ENCODE measurements at places on chromosomes 5 and 9.

DNA sequence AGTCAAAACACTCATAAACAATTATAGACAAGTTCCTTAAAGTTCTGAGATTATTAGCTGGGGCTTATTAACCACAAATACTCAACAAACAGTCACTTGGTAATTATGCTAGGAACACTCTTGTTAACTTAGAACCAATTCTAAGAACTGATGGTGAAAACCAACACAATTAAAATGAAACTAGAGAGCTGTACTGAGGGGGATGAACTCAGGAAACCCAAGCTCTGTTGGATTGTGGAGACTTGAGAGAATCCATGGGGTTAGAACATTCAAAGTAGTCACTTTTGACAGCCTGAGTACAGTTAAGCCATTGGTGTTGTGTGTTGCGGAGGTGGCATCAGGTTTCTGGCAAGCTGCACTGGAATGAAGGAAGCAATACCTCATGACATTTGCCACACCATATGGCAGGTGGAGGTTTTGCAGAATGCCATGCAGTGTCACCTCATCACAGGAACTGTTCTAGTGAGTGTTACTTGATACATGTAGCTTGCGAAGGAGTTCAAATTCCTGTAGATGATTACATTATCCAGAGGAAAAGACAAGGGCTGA is 480.9 kb upstream of the CD180 start:
- no peak for DNase-seq

GRCh38 chr9:106286249-106286648 is 576.7 kb upstream of the ZNF462 start:
- DNase-seq: peak; percentile 58

GRCh38 chr5:163790497-163790896 is 285.1 kb downstream of the MAT2B start:
- DNase-seq: no peak

GRCh38 chr9:99486684-99487083 is 264.6 kb downstream of the SEC61B start:
- no peak for DNase-seq

GRCh38 chr9:132632413-132633129 is 37.2 kb downstream of the DDX31 start:
- no peak for DNase-seq

GRCh38 chr9:97564291-97565175 is 63.1 kb downstream of the TMOD1 start:
- DNase-seq: no peak

GRCh38 chr5:17005107-17005828 is 69.2 kb upstream of the MYO10 start:
- DNase-seq: no peak

DNA sequence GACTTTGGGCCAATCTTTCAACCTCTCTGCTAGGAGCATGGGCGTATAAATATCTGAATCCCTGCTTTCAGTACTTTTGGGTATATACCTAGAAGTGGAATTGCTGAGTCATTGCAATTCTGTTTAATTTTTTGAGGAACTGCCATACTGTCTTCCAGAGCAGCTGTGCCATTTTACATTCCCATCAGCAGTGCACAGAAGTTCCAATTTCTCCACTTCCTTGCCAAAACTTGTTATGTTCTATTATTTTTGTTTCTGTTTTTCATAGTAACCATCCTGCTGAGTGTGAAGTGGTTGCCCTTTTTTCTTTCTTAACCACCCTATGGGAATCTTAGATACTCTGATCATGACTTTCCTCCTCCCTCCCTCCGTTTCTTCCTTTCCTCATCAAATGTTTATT is 11.1 kb upstream of the CCIN start:
- no peak for DNase-seq

DNA sequence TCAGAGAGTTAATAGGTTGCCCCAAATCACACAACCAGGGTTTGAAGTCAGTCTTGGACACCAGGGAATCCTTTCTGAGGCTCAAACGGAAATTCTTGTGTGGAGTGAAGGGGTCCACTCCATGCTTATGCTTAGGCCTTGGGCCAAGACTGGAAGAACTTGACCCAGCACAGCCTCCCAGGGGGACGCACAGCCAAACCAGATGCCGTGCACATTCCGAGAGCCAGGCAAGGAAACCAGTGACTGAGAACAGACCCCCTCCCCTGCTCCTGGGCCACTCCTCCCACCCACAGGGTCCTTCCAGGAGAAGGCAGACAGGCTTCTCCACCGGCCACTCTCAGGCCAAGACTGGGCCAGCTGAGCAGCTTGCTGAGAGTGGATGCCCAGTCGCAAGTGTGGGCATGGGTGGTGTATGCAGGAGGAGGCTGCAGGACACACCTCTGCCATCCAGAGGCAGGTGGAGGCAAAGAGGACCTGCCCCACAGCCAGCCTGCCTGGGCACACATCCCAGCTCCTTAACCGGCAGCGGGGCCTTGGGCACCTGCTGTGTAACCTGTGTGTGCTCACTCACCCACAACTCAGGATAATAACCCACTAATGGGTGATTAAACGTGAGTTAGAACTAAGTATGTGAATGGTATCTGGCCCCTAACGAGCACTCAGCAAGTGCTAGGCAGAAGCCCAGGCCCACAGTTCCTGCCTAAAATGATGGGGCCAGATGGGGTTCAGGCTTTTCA is 38.0 kb downstream of the NIPAL4 start:
- no peak for DNase-seq

DNA sequence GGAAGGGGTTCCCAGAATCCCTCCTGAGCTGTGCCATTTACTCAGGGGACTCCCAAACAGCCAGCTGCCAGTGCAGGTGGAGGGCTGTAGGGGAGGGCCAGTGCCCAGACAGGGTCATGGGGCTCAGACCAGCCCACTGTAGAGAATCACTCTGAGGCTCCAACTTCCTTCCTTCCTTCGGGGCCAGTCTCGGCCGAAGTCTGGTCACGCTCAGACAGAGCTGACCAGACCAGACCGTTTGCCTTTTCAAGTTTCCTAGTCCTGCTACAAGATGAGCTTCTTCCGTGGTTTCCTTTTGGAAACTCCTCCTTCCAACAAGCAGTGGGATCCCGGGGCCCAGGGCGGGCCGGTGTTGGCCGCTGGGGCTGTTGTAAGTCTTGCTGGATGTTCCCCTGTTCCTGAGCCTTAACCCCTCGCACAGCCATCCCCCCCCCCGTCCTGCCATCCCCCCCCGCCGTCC is 52.6 kb downstream of the SAR1B start:
- no peak for DNase-seq

DNA sequence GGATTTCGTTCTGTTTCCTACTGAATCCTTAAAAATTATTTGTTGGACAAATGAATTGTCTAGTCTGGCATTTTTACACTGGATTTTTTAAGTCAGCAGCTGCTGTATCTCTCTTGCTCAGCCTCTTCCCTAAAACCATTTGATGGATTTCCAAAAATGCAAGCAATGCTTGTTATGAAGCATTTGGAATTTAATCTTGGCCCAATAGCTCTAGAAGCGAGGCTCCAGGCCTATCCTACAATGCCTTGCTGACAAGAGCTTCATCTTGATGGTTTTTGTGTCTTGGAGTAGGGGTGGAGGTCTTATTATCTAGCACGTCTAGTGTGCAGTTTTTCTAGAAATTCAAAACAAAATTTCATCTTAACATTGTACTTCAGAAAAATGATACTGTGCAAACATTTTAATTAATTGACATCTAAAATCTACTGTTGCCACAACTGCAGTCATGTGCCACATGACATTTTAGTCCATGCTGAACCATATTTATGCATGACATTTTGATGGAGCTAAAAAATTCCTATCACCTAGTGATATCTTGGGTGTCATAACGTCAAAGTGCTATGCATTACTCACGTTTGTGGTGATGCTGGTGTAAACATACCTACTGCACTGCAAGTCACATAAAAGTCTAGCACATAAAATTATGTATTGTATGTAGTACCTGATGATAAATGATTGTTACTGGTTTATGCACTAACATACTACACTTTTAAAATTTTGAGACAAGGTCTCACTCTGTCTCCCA is 5.9 kb upstream of the RAD23B start:
- DNase-seq: no peak

GRCh38 chr9:93139365-93140182 is 5.5 kb upstream of the NINJ1 start:
- DNase-seq: no peak

DNA sequence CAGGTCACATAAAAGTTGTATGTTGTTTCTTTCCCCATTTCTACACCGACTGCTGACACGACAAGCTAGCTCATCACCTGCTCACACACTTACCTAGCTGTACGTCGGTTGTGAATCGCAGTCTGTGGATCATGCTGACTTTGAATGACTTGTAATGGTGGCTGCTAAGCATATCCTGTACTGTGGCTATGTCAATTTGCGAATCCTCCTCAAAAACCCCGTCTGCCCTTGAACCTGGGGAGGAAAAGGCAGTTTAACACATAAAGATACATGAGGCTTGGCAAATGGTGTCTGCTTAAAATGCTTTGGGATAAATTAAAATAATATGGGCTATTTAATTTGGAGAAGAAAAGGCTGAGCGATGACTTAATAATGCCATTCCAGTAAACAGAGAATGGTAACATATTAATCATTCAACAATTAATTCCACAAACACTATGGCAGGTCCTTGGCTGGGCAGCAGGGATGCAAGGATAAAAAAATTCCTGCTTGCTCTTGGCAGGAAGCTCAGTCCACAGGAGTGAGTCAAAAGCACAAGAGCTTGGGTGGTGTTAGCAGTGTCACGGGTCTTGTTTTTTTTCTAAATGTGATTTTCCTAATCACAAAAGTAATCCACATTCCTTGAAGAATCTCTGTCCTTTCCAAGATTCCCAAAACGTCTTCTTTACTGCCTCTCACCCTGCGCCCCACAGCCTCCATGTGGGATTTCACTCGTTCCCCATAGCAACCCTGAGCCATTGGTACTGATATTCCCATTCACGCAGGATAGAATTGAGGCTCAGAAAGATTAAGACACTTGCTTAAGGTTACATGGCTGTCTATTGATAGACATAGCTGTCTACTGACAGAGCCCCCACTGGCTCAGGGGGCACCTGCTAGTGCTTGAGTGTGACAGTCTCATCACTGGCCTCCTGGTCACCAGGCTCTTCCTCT is 222.4 kb downstream of the MAPKAP1 start:
- DNase-seq: no peak

DNA sequence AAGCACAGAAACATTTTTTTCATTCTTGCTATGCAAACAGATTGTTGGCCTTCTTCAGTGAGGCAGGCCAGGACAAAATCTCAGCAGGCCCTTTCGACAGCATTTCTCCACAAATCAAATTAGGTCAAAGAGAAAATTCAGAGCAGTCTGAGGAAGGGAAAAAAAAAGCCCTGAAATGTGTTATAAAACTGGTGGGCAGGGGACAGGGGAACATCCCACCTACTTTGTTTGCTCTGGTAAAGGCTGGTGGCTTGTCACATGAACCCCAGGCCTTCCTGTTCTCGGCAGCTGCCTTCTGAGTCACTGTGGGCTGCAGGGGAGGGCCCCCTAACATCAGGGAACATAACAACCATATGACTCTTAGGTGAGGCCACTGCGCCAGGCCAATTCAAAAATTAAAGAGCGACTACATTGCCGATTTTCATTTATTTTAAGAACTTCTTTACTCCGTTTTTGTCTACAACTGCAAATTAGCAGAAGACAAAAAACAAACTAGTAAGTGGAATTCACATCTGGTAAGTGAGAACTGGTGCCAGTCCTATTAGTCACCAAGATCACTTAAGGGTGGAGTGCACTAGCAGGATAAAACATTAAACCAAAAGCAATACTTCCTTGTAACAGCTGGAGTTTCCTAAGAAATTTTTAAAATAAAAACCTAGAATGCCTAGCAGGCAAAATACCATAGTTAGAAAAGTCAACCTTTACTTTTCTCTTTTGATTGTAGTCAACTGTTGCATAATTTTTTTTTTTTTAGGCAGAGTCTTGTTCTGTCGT is 46.2 kb upstream of the DENND4C start:
- peak; percentile 81 for DNase-seq

DNA sequence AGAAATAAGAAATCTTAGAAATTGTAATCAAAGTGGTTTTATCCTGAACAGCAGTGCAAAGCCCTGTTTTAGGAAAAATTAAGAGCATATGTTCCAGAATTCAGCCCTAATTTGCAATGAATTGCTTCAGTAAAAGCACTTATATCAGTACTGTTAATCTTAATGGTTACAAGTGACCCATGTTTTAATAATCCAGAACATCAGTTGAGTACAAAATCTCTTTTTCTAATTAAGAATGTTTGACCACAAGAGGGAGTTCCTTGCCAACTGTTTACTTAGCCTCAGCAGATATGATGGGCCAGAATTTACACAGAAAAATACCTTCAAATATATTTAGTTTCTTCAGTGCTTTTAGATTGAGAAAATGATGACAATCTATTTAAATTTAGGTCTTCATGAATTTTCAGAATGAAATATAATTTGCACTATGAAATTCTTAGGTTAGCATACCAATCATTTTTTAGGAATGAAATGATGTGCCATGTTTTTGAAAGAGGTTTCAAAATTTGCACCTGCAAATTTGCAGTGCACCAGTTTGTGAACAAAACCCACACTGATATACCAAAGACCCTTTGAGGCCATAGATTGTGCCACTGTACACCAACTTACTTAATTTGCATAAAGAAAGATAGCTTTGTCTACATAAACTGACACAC is 926.3 kb upstream of the ARRDC3 start:
- peak; percentile 51 for DNase-seq

GRCh38 chr5:35771300-35771699 is 85.4 kb upstream of the IL7R start:
- DNase-seq: no peak

- DNase-seq: no peak
Observed at GRCh38 chr5:109711673-109712072, 21.9 kb downstream of the MAN2A1 start.

- DNase-seq: no peak
Observed at GRCh38 chr9:88005240-88005639, 30.9 kb upstream of the CDK20 start.

DNA sequence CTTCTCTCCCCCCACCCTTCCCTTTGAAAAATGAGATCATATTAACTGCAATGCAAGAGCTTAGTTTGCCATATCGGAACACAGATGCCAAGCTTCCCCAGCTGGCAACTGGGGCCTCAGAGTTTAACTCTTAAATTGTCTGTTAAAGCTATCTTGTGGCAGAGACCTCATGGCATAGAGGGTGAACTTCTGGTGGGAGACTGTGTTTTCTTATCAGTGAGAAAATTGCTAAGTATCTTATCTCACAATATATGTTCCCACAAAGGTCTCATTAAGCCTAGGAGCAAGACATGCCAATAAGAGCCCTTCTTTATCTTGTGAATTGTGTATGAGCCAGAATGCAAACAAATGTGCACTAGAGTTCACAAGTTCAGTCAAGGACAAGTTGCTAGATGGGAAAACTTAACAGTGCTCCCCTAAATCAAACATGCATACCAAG is 12.3 kb downstream of the NFIB start:
- no peak for DNase-seq

- no peak for DNase-seq
Observed at GRCh38 chr5:5930561-5930960, 447.8 kb downstream of the MED10 start.

GRCh38 chr5:150398722-150399523 is 13.8 kb downstream of the CD74 start:
- peak; percentile 4 for DNase-seq

GRCh38 chr5:178069909-178070308 is 43.4 kb upstream of the N4BP3 start:
- peak; percentile 79 for DNase-seq

GRCh38 chr5:2015124-2015848 is 132.6 kb upstream of the IRX4 start:
- DNase-seq: no peak

All from Kasumi-1 (cell line).